Activated CD4-positive, alpha-beta T cell treated with anti-CD3 and anti-CD28 coated beads for 36 hours (primary cell): ENCODE measurements at places on chromosomes 4 and X. TPM values are rescaled to one million over a fixed set of nuclear protein-coding genes. Genes with fewer than 3 reads are reported as not detected.

- H3K4me3 ChIP-seq = no peak overlapping the region
- H3K27ac ChIP-seq = no peak overlapping the region
- no peaks in the 10 kb centered on the region for H3K4me1 ChIP-seq
These were observed 37.1 kb downstream of the ENOPH1 start for GRCh38 chr4:82467471-82467870.

DNA sequence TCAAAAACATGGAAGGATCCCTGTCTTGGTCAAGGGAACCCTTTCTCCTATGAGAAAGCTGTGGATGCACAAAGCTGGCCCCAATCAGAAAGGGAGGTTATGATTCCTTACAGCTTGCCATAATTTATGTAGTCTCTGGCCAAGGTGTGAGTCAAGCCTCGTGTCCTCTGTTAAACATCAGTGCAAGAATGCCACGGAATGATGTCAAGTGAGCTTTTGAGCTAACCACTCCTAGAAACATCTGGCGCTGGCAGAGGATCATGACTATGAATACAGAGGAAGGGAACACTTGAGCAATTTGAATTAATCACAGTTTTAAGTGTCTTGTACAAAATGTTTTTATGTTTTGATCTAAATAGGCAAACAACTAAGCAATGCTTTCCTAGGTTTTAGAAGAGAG lies 51.5 kb upstream of the RAP2C start:
- H3K4me3 ChIP-seq = no peak overlapping the region
- no peaks in the 10 kb centered on the region for H3K36me3 ChIP-seq
- H3K27me3 ChIP-seq = no peaks in the 10 kb centered on the region
- H3K4me1 ChIP-seq = peaks cover 14% of the 10 kb centered on the region

GRCh38 chrX:94961730-94962129 lies 1287.7 kb downstream of the FAM133A start:
- no peak overlapping the region for H3K4me3 ChIP-seq
- no peak overlapping the region for H3K27ac ChIP-seq
- H3K27me3 ChIP-seq = no peaks in the 10 kb centered on the region
- DNase-seq = no peak

- no peak overlapping the region for H3K27ac ChIP-seq
- no peaks in the 10 kb centered on the region for H3K36me3 ChIP-seq
- H3K27me3 ChIP-seq = no peaks in the 10 kb centered on the region
- H3K4me3 ChIP-seq = no peak overlapping the region
These were observed 202.8 kb upstream of the DIAPH2 start for GRCh38 chrX:96481831-96482230.

DNA sequence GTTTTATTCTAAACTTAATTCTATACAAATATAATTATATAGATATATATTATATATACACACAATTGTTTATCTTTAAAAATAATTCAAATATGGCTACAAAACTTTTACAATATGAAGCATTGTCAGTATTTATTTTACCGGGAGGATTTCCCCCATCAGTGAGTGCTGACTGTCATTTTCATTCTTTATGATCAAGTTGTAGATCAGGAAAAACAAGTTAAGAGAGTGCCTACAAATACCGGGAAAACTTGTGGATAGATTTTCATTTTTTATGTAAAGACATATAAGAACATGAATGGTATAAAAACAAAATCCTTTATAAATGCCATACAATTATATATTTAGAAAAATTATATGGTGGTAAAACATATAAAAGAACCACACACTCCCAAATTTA lies 37.8 kb downstream of the CLCN3 start:
- no peak overlapping the region for H3K27ac ChIP-seq
- H3K36me3 ChIP-seq = peaks cover 7% of the 10 kb centered on the region
- H3K27me3 ChIP-seq = no peaks in the 10 kb centered on the region
- no peak for DNase-seq
- H3K4me3 ChIP-seq = no peak overlapping the region

- H3K4me3 ChIP-seq = no peak overlapping the region
- H3K27me3 ChIP-seq = no peaks in the 10 kb centered on the region
- H3K4me1 ChIP-seq = peaks cover 7% of the 10 kb centered on the region
- no peak overlapping the region for H3K27ac ChIP-seq
- no peaks in the 10 kb centered on the region for H3K36me3 ChIP-seq
These were observed 38.3 kb upstream of the SPINK2 start for GRCh38 chr4:56859841-56860240.

- no peaks in the 10 kb centered on the region for H3K36me3 ChIP-seq
- no peaks in the 10 kb centered on the region for H3K27me3 ChIP-seq
- DNase-seq = no peak
These were observed 220.1 kb downstream of the PDGFC start for GRCh38 chr4:156751486-156751885.

GRCh38 chrX:87571964-87572363 lies 54.4 kb downstream of the KLHL4 start:
- no peak overlapping the region for H3K4me3 ChIP-seq
- H3K4me1 ChIP-seq = no peaks in the 10 kb centered on the region
- H3K36me3 ChIP-seq = no peaks in the 10 kb centered on the region
- no peak for DNase-seq
- no peaks in the 10 kb centered on the region for H3K27me3 ChIP-seq

Gene MGARP
- 0.21 TPM for total RNA-seq

Gene MID2
- 10.1 TPM for total RNA-seq
